Aorta (tissue), 5 donors: ENCODE measurements at places on chromosomes 16 and 17. TPM values are rescaled to one million over a fixed set of nuclear protein-coding genes. Genes with fewer than 3 reads are reported as not detected.

CNTD1 gene
- polyA plus RNA-seq = 2.1 TPM

NPEPPS gene
- 22.5 TPM for polyA plus RNA-seq

DNA sequence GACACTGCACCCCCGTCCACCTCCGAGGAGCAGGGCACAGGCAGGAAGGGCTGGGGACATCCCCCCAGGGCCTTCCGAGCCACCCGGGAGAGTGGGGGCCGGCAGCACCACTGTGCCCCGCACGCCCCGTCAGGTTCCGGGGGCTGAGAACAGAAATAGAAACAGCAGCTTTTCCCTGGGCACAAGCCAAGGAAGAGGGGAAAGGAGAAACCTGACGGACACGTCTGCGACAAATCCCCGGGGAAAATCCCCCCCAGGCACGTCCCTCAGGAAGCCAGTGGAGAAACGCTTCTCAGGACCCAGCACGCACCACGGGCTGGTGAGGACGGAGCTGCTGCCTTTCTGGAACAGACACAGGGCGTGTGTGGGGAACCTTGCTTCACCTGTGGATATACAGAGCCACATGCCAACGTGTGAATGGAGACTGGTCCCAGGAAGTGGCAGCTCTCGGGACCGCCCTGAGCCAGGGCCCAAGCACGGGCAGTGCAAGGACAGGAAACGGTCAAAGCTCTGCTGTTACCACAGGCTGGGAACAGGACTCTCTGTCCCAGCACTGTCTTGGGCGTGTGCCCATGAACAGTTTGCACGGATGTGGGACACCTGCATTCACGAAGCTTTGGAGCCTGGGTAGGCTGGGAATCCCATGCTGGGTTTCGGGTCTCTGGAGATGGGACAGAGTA, 1.2 kb upstream of the TMEM204 start:
- H3K4me1 ChIP-seq = no peaks in the 10 kb centered on the region
- H3K27ac ChIP-seq = no peak overlapping the region
- no peaks in the 10 kb centered on the region for H3K27me3 ChIP-seq
- peaks cover 2% of the 10 kb centered on the region for H3K36me3 ChIP-seq
- no peak for DNase-seq
- H3K4me3 ChIP-seq = no peak overlapping the region

DNA sequence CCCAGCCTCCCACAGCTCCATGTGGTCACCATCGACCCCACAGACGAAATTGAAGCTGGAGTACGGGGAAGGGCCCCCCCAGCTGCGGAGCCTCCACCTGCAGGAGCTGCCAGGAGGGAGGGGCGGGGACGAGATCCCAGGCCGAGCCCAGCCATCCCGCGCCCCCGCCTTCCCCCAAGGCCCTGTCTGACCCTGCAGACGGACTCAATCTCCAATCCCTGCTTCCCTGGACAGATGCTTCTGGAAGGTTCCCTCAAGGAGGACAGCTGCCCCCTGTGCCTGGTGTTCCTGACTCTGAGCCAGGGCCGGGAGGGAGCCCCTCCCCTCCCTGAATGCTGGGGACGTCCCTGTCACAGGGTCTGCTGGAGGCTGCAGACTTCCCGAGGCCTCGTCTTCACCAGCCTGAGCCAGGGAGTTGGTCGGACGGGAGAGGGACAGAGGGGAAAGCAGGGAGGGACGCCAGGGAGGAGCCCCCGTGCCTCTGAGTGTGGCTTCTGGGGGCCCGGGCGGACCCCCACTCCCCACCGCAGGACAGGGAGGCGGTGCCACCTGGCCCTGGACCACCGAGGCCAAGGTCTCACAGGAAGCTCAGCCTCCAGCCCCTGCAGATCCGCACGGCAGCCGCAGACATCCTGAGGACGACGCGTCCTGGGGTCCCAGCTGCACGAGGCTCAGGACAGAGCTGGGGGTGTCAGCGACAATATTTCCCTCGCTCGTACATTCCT, 21.3 kb upstream of the C1QTNF8 start:
- H3K4me1 ChIP-seq = no peaks in the 10 kb centered on the region
- no peak for DNase-seq
- H3K36me3 ChIP-seq = no peaks in the 10 kb centered on the region
- no peak overlapping the region for H3K4me3 ChIP-seq

GRCh38 chr17:17724307-17725010, 43.2 kb downstream of the RAI1 start:
- H3K27ac ChIP-seq = no peak overlapping the region
- no peaks in the 10 kb centered on the region for H3K36me3 ChIP-seq
- no peaks in the 10 kb centered on the region for H3K27me3 ChIP-seq
- no peak for DNase-seq
- H3K4me1 ChIP-seq = peaks cover 3% of the 10 kb centered on the region

SRCIN1 gene
- polyA plus RNA-seq = 0.41 TPM

GRCh38 chr16:89867918-89868317, 5.5 kb upstream of the TCF25 start:
- H3K27ac ChIP-seq = no peak overlapping the region
- DNase-seq = no peak
- H3K4me3 ChIP-seq = no peak overlapping the region
- no peaks in the 10 kb centered on the region for H3K27me3 ChIP-seq
- H3K36me3 ChIP-seq = no peaks in the 10 kb centered on the region

GRCh38 chr16:62692685-62693084, 656.4 kb upstream of the CDH8 start:
- no peaks in the 10 kb centered on the region for H3K36me3 ChIP-seq
- no peak for DNase-seq
- H3K4me1 ChIP-seq = no peaks in the 10 kb centered on the region
- H3K27me3 ChIP-seq = no peaks in the 10 kb centered on the region
- no peak overlapping the region for H3K27ac ChIP-seq

CCDC92B gene
- polyA plus RNA-seq = not detected
